ENCODE measurements at places on chromosomes 2 and 18.

DNA sequence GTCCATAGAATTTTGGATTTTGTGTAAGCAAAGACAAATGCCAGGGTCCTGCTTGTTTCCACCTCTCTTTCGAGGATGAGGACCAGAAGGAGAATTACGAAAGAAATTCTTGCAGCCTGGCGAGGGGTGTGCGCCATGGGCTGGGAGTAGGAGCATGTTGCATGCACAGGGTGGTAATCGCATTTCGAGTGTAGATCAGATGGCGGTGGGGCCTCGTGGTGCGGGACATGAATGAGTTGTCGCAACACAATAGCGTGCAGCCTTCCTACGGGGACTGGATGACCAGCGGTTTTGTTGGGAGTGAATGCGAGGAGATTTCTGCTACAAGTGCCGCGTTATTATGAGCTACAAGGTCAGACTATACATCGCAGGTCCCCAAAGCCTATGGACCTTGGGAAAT, 4.2 kb upstream of the EN1 start:
- DNase-seq = no peak

- DNase-seq = no peak
Measured at GRCh38 chr2:65789923-65790675, 357.7 kb upstream of the SPRED2 start.

DNA sequence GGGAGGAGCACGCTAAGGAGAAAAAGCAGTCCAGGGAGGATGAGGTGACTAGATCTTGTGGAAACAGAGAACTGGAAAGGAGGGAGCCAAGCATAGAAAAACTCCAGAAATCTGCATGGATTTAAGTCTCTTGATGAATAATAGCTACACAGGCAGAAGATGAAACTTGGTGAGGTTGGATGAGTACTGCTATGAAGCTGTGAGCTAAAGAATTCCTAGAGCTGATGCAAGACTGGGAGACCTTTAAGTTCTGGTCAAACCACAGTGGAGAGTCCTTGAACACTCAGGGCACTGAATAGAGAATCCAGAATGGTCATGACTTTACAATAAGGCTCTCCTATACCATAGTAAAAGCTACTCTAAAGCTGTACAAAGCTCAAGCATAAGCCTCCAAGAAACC, 18.4 kb upstream of the PIEZO2 start:
- DNase-seq = no peak

DNA sequence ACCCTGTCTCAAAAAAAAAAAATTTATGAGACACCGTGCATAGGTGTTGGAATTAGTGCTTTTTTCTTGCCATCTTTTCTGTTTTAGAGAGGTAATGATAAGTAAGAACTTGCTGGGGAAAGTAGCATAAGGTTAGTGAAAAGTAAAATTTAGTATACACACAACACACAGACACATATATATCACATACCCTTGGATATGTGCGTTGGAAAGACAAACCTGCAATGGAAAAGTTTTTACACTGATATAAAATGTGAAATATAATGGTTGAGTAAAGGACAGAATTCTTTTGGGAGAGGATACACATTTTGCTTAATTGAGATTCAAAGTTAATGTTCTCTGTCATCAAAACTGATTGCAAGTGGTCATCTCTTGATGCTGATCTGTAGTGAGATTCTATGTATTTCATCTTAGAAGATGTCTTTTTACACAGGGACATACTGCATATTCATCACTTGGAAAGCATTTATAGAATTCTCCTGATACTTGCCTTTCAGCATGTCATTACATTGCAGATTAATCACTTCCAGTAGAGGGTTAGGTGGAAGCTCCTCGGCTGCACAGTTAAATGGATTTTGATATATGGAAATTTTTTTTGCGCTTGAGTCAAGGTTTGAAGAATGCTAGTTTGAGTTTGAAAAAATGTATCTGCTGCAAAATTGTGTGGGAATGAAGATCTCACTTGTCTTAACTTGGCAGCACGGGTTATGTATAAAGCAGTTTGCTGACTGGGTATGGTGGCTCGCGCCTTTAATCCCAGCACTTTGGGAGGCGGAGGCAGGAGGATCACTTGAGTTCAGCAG, 13.5 kb downstream of the PPP1CB start:
- DNase-seq = no peak

DNA sequence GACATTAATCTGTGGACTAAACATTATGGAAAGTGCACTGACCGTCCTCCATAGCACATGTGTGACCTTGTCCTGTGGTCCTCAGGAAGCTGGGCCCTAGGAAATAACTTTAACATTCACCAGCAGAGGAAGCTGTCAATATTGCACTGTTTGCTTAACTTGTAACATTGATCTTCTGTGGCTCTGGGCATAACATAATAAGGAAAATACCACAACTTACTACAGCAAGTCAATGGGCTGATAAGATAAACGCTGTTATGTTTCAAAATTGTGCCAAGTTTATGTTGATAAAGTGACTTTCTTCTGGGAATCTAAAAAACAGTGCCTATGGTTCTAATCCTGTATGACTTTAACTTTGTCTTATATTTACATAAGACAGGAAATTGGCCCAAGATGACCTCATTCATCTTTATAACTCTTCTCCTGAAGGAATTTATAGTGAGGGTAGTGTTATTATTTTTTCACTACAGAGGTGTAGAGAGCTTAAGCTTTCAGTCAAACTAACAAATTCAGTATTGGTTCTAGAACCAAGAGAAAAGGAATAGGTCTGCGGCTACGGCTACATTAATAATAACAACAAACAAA, 113.7 kb upstream of the MAP4K3 start:
- no peak for DNase-seq

DNA sequence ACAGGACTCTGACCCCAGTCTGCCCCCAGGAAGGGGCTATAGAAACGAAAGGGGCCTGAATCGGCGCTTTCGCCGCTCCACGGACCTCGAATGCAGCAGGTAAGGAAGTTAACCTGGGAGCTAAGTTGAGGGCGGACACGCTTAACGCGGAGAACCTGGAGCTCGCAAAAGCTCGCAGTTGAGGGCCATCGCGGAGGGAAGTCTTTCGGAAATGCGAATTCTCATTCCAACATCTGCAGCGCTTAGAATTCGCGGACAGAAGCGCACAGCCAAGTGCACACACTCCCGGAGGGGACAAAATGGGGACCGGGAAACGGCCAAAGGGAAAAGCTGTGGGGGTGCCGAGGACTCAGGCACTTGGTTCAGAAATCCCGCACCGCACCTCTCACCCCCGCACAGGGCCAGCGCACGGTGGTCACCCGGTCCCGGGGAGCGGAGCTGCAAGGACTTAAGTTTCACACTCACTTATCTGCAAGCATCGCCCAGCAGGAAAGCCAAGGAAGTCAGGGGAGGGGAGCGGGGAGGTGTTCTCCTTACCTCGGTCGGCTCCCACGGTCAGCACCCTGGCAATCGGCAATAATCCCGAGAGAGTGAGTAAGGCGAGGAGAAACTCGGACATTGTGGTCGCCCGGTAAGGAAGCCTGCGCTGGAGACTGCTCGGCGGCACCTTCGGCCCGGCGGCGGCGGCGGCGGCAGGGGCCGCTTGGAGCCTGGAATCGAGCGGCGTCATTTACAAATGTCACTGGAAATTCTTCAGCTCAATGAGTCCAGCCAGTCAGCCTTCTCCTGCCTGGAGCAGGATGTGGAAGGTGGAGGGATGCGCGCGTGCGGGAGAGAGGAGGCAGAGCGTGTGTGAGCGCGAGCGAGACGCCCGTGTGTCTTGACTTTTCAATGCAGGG, 456 bp downstream of the LRP1B start:
- DNase-seq = peak; percentile 22

GRCh38 chr2:150167711-150168110, 319.8 kb downstream of the RND3 start:
- DNase-seq = peak; percentile 9

- no peak for DNase-seq
Measured at GRCh38 chr2:229591611-229592010, 122.7 kb downstream of the DNER start.

- no peak for DNase-seq
Measured at GRCh38 chr2:120746144-120746543, 10.5 kb downstream of the GLI2 start.

GRCh38 chr2:134079373-134079772, 174.5 kb upstream of the MGAT5 start:
- DNase-seq = peak; percentile 57

- DNase-seq = no peak
Measured at GRCh38 chr2:15521641-15522181, 39.4 kb downstream of the NBAS start.

- DNase-seq = no peak
Measured at GRCh38 chr2:186068139-186068801, 329.7 kb downstream of the FSIP2 start.

- DNase-seq = no peak
Measured at GRCh38 chr18:79111483-79111882, 42.3 kb downstream of the ATP9B start.

- DNase-seq = no peak
Measured at GRCh38 chr2:68426848-68427579, 40.1 kb downstream of the FBXO48 start.

DNA sequence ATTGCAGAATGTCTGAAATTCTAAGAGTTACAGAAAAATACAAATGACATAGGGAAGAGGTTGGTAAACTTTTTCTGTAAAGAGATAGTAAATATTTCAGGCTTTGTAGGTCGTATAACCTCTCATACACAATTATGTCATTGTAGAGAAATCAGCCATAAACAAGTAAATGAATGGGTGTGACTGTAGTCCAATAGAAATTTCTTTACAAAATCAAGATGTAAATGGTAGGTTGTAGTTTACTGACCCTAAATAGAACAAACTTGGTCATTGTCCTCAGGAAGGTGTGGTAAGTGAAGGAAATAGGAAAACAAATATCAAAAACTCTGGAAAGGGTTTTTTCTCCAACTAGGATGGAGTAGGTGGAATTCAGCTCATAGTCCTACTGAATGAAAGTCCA, 415.5 kb upstream of the SPHKAP start:
- no peak for DNase-seq
